ENCODE measurements at places on chromosomes 11 and 22.

DNA sequence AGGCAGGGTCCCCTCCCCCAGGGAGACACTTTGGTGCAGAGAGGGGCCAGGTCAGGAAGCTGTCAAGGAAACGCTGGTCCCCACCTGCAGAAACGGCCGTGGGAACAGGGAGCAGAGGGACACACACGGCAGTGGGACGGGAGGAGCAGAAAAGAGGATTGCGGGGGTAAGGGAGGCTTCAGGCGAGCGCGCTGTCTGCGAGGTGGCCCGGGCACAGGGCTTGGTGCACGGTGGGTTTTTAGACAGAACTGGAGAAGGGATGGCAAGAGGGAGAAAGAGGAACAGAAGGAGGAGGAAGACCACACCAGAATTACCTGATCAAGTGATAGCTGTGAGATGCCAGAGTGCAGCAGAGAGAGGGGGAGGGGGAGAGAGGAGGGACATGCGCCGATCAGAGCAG is 6.0 kb upstream of the KLHL35 start:
- no peak for DNase-seq

DNA sequence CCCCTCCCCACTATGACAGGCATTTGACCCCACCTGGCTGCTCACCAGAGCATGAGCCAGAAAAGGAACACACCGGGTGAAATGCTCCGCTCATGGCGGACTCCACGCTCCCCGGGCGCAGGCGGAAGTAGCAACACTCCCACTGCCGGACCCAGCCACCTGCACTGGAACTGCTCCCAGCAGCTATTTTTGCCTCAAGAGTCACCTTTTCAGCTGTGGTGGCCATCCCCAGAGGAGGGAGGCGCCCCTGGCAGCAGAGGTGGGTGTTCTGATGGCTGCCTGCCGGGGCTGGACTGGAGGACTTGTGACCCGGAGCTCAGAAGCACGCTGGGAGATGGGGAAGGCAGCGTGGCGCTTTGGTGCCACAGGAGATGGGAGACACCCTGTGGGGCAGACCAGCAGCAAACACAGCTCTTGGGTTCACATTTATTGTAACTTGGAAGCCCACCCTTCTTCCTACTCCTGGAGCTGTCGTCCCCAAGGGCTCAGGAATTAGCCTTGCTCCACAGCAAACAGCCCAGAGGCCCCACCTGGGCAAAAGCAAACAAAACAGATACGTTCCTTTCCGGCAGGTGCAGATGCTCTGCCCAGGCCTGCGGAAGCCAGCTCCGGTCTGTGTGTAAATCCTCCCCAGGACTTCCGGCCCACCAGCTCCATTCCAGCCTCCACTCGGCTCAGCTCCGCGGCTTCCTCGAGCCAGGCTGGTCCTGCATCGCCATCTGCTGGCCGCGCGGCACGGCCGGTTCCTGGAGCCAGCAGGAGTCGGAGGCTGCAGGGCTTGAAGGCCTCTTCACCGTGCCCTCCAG is 3.7 kb downstream of the RPS19BP1 start:
- peak; percentile 95 for DNase-seq

DNA sequence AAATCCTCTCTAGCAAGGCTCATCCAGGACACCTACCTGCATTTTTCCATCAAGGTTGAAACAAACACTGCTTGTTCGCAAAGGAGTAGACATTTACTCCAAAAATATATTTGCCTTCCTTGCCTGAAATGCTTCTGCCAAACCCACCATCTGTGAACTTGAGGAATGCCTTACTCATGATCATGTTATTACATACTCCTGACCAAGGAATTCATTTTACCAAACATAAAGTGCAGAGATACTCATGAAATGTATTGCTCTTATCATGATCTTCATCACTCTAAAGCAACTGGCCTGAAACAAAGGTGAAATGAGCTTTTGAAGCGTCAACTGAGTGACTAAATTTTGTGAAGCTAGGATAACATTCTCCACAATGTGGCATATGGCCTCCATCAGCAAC is 243.1 kb upstream of the CCDC179 start:
- no peak for DNase-seq

- no peak for DNase-seq
Measured at GRCh38 chr11:1178201-1178885, 20.6 kb downstream of the MUC5AC start.

DNA sequence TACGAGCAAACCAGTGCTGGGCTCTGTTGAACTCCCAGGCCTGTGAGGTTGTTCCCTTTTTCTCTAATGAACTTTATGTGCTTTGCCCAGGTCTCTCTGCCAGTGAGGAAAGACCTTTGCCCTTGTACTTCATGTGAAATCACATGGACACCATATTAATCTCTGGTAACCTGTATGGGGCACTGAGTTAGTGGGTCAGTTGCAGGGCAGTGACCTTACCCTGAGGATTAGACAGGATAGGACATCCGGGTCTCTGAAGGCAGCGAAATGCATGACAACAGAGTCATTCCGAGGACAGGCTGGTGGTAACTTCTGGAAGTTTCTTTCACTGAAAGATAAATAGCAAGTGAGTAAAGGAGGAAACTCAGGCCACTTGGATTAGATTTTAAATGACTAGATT is 93.7 kb downstream of the ZBTB16 start:
- DNase-seq = no peak

GRCh38 chr22:42388130-42388797 is 43.9 kb downstream of the NFAM1 start:
- DNase-seq = no peak

- DNase-seq = no peak
Measured at GRCh38 chr11:62555464-62556107, 9.0 kb upstream of the AHNAK start.

DNA sequence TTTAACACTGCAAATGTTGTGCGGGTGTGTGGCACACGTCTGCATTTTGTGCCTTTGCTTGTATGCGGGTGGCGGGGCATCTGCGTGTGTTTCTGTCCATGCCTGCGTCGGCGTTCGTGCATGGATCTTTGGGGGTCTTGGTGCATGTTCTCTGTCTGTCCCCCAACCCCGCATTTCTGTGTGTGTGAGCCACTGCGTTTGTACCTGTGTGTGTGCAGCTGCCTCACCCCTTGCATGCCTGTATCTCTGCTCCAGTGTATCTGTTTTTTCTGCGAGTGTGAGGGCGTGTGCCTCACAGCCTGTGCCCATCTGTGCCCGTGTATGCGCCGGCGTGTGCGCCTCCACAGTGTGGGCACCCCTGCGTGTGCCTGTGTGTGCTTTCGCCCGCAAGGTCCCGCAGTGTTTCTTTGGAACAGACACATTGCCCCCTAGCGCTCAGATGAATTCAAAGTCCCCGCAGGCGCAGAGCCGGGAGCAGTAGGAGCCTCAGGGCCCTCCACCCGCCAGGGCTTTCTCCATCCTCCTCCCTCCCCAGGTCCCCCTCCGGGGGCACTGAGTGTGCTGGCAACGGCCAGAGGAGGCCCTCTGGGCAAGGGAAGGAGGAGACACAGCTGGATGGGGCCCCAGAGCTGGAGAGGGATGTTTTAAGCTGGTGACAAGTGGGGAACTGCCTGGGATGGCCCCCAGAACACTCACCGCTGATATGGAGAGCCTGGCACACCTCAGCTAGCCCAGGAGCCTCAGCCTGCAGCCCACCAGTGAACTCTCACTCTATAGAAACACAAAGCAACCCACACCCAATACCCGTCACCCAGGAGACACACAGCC is 3.1 kb upstream of the MN1 start:
- DNase-seq = peak; percentile 64

DNA sequence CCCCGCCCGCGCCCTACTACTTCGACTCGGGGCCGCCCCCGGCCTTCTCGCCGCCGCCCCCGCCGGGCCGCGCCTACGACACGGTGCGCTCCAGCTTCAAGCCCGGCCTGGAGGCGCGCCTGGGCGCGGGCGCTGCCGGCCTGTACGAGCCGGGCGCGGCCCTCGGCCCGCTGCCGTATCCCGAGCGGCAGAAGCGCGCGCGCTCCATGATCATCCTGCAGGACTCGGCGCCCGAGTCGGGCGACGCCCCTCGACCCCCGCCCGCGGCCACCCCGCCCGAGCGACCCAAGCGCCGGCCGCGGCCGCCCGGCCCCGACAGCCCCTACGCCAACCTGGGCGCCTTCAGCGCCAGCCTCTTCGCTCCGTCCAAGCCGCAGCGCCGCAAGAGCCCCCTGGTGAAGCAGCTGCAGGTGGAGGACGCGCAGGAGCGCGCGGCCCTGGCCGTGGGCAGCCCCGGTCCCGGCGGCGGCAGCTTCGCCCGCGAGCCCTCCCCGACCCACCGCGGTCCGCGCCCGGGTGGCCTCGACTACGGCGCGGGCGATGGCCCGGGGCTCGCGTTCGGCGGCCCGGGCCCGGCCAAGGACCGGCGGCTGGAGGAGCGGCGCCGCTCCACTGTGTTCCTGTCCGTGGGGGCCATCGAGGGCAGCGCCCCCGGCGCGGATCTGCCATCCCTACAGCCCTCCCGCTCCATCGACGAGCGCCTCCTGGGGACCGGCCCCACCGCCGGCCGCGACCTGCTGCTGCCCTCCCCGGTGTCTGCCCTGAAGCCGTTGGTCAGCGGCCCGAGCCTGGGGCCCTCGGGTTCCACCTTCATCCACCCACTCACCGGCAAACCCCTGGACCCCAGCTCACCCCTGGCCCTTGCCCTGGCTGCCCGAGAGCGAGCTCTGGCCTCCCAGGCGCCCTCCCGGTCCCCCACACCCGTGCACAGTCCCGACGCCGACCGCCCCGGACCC is 17.4 kb upstream of the ACR start:
- DNase-seq = no peak

DNA sequence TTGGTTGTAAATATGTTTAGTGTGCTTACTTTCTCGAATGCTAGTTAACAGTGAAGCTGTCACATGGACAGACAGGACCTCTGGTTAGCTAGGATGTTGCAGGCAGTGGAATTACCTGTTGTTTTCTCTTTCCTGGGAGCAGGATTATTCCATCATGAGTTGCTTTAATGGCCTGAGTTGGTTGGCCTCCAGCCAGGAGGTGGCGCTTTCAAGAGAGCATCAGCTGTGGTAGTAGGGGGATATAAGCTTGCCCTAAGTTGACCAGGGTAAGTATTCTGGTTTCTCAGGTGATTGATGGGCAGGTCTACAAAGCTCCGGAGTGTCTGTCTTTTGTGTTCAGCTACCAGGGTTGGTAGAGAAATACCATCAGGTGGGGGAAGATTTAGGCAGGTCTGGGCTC is 43.5 kb downstream of the NELL1 start:
- DNase-seq = no peak

DNA sequence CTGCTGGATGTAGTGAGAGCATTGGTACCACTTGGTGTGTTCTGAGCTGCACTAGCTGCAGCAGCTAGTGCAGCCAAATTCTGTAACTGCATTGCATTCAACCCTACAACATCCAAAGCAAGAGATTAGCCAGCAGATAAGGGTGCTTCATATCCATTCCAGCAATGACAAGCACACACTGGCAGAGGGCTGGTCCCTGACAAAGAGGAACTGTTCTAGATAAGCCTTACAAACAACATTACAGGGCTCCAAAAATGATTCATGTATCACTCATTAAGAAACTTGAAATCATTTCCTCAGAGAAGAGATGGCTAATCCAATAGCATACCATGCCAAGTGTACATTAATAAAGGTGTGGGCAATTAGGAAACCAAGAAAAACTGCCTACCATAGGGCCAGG is 28.4 kb upstream of the RAPSN start:
- DNase-seq = no peak

DNA sequence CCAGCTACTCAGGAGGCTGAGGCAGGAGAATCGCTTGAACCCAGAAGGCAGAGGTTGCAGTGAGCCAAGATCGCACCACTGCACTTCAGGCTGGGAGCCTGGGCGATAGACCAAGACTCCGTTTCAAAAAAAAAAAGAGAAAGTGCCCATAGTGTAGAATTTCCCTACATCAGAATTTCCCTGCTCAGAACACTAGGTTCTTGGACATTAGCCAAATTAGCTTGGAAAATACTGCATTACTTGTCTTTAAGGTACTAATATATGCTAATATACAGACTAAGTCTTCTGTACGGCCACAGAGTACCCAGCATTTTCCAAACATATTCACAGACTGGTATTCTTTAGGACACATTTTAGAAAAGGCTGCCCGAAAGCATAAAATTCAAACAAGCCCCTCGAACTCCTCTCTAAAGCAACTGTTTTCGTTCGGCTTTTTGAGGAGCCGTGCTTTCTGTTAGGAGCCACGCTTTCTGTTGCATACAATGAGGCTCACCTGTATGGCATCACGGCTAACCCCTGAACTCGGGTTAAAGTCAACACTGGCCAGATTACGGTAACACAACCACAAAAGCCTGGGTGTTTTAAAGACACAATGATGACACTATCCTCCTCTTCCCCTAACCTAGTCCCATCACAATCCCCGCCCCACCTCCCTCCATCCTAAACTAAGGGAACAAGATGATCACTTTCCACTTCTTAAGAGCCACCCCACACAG is 18.4 kb downstream of the TNKS1BP1 start:
- DNase-seq = no peak

DNA sequence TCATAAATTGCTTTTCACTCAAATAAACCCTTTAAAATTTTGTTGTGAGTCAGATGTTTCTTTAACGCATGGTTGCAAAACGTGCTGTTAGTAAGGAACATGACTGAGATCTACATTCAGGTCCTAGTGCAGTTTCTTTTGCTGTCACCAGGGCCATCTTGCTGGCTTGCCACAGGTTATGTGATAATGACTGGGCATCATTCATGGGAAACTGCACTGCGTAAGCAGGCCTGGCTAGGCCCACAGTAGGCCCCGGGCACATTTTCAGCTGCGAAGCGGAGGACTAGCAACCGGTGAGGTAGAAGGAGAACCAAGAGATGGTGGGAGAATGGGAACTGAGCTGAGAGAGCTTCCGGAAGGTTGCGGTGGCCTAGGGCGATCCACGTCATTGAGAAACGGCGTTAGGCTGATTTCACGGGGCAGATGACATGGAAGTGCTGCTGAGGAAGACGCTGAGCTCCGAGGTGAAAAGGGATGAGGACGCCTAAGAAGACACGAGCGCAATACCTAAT is 3.2 kb upstream of the KLHDC7B start:
- no peak for DNase-seq

GRCh38 chr11:6127881-6128280 is 20.4 kb downstream of the OR56B4 start:
- no peak for DNase-seq

GRCh38 chr11:3203221-3204043 is 15.2 kb downstream of the MRGPRG start:
- DNase-seq = no peak

- no peak for DNase-seq
Measured at GRCh38 chr11:57482782-57483561, 22.6 kb downstream of the RTN4RL2 start.

DNA sequence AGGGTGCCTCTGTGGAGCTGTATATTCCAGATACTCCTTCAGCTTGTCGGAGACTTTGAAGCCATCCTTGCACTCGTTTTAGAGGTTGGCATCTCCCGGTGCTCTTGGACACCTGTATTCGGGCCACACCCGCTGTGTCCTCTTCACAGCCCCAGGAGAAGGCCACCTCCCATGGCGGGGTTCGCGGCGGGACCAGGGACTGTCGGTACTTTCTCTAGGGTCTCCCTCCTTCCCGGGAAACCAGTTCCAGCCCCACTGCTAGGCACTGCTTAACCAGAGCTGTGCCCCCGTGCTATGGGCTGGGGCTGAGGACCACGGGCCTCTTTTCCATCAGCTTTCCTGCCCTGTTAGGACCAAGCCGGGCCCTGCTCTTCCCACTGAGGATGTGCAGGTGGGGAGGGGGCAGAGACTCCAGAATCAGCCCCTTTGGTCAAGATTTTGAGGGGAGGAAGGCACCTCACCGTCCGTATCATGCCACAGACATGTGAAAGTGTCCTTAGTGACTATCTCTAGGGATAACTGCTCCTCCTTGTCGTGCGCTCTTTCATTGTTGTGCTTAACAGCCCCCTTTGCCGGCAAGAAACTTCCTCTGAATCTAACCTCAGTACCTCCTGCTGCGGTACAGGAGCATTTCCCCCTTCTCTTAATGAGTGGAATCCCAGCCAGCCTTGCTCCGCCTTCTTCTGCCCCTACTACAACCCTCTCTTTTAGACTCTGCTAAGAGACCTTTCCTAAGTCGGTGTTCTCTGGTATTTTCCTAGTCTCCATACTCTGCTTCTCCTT is 1.2 kb upstream of the B3GAT1 start:
- DNase-seq = no peak
